ENCODE measurements at places on chromosomes 1 and 21. TPM values are rescaled to one million over a fixed set of nuclear protein-coding genes. Genes with fewer than 3 reads are reported as not detected.

The UBXN10 gene
- total RNA-seq = not detected

The RCSD1 gene
- 0.96 TPM for total RNA-seq

The AIRE gene
- total RNA-seq = under 0.01 TPM

The NEXN gene
- total RNA-seq = 2.3 TPM

The BRDT gene
- not detected for total RNA-seq

Data from vein endothelial cell (primary cell).